T-helper 2 cell (primary cell): ENCODE measurements at places on chromosomes 16 and 17.

DNA sequence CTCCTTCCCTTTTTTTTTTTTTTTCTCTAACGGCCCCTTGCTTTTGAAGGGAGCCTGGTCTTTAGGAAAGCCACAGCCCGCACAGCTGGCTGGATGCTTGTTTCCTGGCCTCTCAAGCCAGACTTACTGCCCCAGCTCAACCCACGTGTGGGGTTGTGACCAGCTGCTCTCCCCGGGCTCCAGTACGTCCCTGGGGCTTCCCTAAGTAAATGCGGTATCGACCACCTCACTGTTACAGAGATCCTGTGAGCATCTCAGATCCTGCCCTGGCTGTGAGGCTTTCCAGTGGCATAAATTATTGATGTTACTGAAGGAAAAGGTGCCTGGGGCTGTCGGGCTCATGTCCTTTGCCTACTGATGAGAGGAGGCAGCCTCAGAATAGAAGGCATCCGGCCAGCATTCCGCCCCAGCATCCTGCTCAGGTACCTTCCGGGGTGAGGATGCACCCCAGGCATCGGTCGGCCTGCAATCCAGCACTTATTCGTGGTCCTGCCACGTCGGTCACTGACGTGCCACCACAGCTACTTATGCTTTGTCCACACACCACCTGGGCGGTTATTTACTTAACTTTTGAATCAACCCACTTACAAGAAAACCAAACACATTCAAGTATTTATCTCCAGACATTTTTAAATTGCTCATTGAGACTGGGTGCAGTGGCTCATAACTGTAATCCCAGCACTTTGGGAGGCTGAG lies 9.6 kb downstream of the GPRC5B start:
- no peak for DNase-seq

DNA sequence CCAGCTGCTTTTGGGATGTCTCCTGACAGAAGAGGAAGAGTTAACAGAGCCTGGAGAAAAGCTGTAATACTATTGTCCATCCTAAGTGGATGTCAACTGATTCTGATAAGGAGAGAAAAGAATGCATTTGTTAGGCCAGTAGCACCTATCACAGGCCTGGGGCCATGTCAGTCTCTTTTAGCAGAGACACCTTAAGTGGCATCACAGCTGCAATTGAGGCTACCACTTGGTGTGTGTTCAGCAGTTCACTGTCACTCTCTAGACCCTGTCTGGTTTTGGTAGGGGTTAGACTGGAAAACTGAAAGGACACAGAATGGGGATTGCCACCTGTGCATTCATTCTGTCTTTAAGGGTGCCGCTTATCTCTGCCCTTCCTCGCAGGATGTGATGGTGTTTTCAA lies 42.0 kb downstream of the PSMD12 start:
- DNase-seq, result no peak

DNA sequence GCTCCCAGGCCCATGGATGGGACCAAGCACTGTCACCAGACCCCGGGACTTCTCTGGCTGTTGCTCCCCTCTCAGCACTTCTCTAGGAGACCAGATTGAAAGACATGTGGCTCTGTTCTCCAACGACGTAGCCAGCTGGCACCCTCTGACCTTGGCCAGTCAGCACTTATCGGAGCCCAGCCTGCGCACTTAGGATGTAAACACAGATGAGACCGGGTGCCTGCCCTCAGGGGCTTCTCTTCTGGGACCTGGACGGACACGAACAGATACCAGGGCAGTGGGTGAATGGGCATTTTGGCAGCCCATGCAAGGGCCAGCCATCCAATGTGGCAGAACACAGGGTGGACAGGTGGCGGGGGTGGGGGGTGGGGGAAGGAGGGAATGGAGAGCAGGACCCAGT lies 6.6 kb downstream of the ZDHHC1 start:
- no peak for DNase-seq

DNA sequence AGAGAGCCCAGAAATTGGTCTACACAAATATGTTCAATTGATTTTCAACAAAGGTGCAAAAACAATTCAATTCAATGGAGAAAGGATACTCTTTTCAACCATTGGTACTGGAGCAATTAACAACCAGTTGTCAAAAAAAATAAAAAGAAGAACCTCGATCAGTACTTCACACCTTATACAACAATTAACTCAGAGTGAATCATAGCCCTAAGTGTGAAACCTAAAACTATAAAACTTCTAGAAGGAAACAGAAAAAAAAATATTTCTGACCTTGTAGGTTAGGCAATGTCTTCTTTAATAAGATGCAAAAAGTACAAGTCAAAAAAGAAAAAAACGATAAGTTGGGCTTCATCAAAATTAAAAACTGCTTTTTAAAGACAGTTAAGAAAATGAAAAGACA lies 56.1 kb upstream of the CHMP6 start:
- DNase-seq, result no peak

DNA sequence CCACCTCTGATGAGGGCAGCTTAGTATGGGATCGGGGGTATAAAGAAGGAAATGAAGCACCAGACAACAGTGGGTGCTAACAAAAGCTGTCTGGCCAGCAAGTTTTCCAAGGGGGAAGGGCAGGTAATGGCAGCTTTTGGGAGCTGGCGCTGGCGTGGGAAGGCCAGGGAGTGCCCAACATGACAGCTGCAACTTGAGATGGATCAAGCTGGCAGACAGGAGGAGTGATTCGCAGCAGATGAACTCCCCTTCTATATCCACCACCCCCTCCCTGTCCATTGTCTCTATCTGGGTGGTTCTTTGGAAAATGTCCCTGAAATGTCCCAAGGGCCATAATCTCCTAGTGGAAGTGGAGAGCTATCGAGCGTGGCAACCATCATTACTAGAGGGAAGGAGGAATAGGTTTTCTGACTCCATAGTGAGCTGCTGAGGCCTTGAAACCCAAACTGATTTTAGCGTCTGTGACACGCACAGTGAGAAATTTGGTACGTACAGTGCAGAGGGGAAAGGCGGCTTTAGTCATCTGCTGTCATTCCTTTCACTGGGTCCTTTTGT lies 4.8 kb upstream of the INPP5K start:
- DNase-seq, result no peak

- no peak for DNase-seq
Observed at GRCh38 chr17:60076811-60077210, 1.9 kb downstream of the HEATR6 start.

GRCh38 chr17:50575581-50576210 lies 15.2 kb downstream of the CACNA1G start:
- DNase-seq, result no peak

- no peak for DNase-seq
Observed at GRCh38 chr17:79201536-79202227, 127.1 kb downstream of the ENGASE start.

DNA sequence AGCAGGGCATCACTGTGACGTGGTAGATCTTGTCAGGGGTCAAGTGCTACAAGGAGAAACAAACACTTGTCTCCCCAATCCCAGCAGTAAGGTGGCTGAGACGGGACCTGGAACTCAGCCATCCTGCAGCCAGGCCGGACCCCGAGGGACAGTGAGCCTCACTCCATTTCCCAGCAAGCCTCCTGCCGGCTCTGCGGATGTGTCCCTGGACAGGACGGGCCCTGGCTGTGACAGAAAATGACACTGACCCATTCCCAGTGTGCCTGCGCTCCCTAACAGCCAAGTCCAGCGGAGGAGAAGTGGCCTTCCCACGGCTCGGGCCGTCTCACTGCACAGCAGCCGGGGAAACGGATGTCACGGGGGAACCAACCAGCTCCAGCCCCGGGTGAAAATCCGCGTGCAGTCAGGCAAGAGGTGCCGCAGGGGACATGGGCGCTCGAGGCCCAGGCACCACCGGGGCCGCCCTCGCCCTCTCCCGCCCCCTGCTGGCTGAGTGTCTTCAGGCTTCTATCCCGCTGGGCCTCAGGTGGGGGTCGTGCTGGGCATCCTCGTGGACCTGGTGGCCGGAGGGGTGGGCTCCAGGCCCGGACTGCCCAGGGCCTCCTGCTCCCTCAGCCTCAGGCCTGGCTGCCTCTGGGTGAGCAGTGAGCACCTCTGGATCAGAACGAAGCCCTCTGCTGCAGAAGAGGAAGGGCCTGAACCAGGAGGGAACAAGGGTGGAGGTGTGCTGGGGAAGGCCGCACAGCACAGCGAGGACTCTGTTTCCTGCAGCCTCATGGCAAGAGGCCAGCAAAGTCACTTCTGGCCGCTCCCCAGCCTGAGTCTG lies 6.7 kb downstream of the HAGHL start:
- no peak for DNase-seq

GRCh38 chr16:80100186-80100585 lies 440.6 kb upstream of the DYNLRB2 start:
- DNase-seq, result no peak

DNA sequence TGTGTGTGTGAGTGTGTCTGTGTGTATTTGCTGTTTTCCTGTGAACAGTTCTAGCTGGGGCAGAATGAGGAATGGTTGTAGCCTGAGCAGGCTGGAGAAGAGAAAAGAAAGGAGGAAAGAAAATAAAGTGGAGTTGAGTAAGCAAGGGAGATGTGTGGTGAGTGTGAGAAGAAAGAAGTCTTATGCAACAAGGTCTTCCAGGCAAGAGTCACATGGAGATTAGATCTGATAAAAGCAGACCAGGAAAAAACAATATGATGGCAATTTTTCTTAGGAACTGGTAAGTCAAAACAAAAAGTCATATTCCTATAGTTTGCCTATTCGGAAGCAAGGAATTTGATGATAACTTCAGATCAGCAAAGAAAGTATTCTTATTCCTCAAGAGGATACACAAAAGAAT lies 125.0 kb downstream of the HS3ST3A1 start:
- DNase-seq, result no peak
